ENCODE measurements at places on chromosomes 2 and 18.

- DNase-seq = no peak
Measured at GRCh38 chr18:2602844-2603243, 31.5 kb downstream of the NDC80 start.

DNA sequence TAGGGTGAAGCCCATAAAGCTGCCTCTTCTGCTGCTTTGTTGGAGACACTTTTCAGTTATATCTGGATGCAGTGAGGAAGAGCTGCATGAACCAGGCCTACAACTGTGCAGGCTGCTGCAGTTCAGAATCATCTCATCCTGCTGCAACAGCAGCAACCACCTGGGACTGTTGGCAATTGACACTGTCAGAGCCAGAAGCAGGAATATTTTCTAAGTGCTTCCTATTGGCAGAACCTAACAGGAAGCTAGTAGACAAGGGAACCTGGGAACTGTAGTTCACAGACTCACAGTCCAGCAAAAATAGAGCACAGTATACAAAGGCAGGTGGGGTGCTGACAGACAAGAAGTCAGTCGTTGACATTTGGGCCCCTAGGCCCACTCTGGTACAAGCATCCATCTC is 452.9 kb upstream of the SPRED2 start:
- no peak for DNase-seq

- DNase-seq = no peak
Measured at GRCh38 chr2:119674711-119675500, 4.1 kb upstream of the TMEM177 start.

DNA sequence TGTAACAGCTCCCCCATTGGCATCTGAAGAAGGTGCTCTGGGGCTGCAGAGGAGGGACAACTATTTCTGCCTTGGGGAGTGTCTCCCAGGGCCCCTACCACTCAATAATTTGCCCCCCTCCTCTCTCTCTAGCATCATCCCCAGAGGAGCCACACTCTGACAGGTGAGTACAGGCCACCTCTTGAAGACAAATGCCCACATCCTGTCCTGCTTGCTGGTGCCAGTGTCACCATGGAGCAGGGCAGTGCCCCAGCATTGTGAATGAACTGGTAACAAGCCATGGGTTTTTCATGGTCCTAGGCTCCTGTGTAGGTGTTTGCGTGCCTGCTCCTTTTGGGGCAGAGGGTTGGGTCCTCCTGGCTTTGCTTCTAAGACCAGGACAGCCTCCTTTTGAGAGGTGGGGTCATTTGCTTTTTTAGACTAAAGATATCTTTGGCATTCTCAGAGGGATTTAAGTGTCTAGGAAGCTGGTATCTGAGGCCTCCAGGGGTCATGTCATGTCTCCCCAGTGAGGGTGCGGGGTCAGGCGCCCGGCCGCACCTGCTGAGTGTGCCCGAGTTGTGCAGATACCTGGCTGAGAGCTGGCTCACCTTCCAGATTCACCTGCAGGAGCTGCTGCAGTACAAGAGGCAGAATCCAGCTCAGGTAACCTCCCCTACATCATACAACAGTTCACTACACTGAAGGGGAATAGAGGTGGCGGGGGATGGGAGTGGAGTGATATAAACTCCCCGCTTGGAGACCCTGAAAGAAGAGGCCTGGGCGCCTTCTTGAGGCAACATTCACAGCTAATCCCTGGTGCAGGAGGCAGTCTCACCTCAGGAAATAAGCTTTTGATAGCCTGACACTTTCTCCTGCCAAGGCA is 1.8 kb downstream of the RETREG2 start:
- DNase-seq = no peak

- no peak for DNase-seq
Measured at GRCh38 chr2:7073901-7074300, 156.7 kb downstream of the RNF144A start.

DNA sequence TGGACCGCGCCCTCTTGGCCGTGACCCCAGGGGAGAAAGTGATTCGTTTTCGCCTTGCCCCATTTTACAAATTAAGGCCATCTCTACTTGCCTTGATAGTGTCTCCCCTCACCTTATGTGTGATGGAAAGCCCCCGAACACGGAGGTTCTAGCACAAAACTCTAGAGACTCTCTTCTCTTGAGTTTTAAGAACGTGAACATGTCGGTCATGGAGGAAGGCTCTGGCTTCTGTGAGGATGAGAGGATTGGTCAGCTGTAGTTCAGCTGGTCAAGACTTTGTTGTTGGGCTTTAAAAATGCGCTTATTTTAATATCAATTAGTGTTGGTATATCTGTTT is 828 bp downstream of the DYNC1I2 start:
- no peak for DNase-seq

DNA sequence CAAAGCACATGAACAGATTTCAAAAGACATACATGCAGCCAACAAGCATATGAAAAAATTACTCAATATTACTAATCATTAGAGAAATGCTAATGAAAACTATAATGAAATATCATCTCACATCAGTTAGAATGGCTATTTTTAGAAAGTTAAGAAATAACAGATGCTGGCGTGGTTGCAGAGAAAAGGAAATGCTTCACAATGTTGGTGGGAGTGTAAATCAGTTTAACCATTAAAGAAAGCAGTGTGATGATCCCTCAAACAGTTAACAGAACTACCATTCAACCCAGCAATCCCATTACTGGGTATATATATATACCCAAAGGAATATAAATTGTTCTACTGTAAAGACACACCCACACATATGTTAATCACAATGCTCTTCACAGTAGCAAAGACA is 117.7 kb upstream of the SETBP1 start:
- DNase-seq = no peak

DNA sequence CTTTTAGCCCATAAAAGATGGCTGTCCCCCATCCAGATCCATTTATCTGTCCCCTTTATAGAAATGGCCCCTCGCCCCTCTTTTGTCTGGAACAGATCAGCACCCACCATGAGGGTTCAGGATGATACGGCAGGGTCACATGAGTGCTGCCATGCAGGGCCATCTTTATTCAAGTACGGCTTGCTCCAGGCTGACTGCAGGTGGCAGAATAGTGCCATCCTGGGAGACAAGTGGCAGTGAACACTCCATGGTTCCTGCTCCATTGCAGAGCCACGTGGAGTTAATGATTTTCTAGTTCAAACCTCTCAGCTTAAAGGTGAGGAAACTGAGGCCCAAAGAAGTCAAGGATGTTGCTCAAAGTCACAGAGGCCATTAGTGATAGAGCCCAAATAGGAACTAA is 180.6 kb downstream of the CLIP4 start:
- no peak for DNase-seq

DNA sequence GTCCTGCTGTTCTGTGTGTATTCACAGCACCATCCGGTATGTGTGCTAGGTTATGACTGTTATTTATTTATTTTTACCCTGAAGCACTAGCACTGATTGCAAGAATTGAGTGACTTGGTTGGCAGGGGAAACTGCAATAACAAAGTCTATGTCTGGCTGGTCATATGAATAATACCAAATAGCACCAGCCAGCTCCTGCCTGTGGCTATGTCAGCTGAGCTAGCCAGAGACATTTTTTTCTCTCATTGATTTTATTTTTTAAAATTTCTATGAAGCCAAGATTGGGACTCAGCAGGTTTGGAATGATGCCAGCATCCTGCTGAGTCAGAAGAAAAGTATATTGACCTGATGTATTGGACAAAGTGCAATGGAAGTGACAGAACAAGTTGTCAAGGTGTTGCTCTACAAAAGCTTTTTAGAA is 188.5 kb upstream of the CDH2 start:
- no peak for DNase-seq

DNA sequence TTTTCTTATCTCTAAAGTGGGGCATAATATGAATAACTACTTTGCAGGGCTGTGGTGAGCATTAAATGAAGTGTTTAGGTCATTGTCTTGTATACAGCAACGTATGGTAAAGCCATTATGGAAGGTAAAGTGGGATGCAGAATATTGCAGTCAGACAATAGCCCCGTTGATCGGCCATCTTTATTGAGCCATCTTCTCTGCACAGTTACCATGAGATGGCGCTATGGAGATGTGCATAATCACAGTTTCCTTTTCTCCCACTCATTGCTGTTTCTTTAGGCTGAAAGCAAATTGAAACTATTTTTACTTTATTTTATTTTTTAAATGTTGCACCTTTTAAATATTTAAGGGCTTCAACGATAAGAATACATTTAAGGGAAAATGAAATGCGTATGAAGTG is 108.9 kb downstream of the THSD7B start:
- DNase-seq = peak; percentile 29

DNA sequence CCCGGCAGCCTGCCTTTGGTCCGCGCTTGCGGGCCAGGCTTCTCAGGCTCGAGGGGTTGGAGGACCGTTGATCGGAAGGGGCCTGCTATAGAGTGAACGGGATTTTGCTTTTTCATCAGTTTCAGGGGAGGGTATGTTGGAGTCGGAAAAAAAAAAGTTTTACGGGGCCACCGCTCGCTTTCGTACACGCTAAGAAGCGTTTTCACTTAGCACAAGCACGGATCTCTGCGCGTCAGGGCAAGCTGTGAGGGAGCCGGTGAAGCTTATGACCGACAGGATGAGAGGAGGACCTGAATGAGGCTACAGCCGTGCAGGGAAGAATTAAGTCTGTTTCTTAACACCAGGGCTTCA is 443 bp downstream of the CPSF3 start:
- DNase-seq = peak; percentile 53

DNA sequence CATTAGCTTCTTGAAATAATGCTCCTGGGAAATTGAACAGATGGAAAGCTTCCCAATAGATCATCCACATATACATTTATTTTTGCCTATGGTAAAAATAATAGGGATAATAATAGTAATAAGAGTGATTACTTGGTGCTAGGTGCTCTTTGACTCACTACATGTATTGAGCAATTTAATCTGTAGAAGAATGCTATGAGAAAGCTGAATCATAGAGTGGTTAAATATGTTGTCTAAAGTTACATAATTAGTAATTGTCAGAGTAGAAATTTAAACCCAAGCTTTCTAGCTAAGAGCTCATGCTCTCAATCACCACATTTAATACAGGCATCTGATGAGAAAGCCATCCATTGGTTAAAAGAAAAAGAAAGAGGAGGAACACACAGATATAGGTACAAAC is 590.5 kb upstream of the SLC8A1 start:
- DNase-seq = no peak
